T-helper 17 cell (primary cell): ENCODE measurements at places on chromosomes 11 and 22. TPM values are rescaled to one million over a fixed set of nuclear protein-coding genes. Genes with fewer than 3 reads are reported as not detected.
A peak's percentile ranks its signal among the peaks of the same experiment; 100 is the strongest.

Gene KLHL35
- 1.3 TPM for total RNA-seq

Gene OR51E1
- not detected for total RNA-seq

Gene THRSP
- total RNA-seq = not detected

GRCh38 chr11:46391578-46392420 is at the start of gene CHRM4:
Gene CHRM4, minus strand, starts transcription at chr11:46391776. Its CDS starts 5,219 bp downstream, at chr11:46386557.
- peak within 1 kb of the TSS; percentile 62 for H3K27ac ChIP-seq
- peaks cover 29% of the 10 kb centered on the region for H3K4me1 ChIP-seq
- no peaks in the 10 kb centered on the region for H3K36me3 ChIP-seq
- peaks cover 35% of the 10 kb centered on the region for H3K27me3 ChIP-seq
- DNase-seq = no peak

DNA sequence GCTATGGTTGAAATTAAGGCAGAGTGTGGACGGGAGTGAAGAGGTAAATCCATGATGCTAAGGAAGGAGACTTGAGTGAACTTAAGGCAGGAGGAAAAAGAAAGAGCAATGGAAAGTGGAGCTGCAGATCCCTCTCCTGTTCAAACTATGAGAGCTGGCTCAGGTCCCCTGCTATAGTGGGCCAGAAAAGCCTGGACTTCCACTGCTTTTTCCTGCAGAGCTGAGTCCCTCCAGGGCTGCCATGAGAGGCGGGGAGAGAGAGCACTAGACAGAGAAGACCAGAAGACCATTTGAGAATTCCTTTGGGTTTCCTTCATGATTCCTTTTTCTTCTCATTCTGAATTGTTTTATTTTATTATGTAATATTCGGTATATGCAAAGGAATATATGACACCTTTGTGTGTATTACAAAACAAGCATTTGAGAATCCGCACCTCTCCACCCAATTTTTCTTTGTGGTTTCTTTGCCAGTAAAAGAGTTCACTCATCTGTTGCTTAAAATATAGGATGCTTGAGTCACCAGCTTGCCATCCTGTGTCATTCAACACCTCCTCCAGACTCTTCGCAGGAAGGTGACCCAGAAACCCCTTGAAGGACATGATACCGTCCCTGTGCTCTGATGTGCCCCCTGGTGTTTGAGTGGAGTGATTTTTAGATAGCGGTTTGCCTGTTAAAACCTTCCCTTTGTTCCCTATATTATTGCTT is 24.4 kb downstream of the SREBF2 start:
- no peaks in the 10 kb centered on the region for H3K27me3 ChIP-seq
- no peaks in the 10 kb centered on the region for H3K36me3 ChIP-seq
- H3K27ac ChIP-seq = peak overlapping the region; percentile 92
- H3K4me1 ChIP-seq = peaks cover 38% of the 10 kb centered on the region
- H3K4me3 ChIP-seq = peak overlapping the region; percentile 19

DNA sequence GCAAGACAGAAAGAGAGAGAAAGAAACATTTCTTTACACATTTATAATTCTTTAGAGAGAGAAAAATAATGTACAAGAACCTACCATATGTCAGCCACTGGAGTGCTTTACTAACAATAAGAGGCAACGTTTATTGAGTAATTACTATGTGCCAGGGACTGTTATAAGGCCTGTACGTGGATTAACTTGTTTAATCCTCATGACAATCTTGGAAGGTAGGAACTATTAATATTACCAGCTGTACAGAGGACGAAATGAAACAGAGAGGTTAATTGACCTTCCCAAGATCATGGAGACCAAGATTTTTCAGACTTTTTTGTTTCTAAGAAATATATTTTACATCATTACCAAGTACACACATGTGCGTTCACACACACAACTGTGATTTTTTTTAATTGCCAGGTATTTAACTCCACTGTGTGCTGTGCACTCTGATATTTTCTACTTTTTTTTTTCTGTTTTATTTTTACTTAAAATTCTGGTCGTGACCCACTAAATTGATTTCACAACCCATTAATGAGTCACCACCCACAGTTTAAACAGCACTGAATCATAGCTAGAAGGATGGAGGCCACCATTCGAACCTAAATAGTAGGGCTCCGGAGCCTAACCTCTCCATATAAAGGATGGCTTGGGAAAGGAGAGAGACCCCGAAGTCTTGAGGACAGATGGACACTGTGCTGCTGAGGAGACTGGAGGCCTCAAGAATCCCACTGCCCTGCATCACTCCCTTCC is 21.4 kb downstream of the CREB3L1 start:
- DNase-seq = no peak
- no peaks in the 10 kb centered on the region for H3K36me3 ChIP-seq
- no peak overlapping the region for H3K27ac ChIP-seq

DNA sequence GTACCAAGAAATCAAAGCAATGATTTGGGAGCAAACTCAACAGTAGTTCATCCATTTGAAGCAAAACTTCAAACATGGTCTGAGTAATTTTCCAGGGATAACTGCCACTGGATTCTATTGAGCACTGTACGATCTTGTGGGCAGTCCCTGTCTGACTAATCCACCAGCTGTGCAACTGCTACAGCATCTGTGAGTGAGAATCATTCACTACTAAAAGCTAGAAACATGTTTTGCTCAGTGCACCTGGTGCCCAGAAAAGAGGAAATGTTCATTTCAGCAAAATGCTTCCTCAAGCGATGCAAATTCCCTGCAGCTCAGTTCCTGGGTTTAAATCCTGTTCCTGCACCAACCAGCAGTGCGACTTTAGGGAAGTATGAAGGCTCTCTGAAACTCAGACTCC is 1077.9 kb downstream of the DLG2 start:
- no peak overlapping the region for H3K27ac ChIP-seq
- H3K27me3 ChIP-seq = no peaks in the 10 kb centered on the region
- no peaks in the 10 kb centered on the region for H3K4me1 ChIP-seq
- no peaks in the 10 kb centered on the region for H3K36me3 ChIP-seq
- H3K4me3 ChIP-seq = no peak overlapping the region

GRCh38 chr11:108432783-108433182 is 34.5 kb downstream of the C11orf65 start:
- H3K4me3 ChIP-seq = no peak overlapping the region
- no peak for DNase-seq
- H3K27ac ChIP-seq = no peak overlapping the region

DNA sequence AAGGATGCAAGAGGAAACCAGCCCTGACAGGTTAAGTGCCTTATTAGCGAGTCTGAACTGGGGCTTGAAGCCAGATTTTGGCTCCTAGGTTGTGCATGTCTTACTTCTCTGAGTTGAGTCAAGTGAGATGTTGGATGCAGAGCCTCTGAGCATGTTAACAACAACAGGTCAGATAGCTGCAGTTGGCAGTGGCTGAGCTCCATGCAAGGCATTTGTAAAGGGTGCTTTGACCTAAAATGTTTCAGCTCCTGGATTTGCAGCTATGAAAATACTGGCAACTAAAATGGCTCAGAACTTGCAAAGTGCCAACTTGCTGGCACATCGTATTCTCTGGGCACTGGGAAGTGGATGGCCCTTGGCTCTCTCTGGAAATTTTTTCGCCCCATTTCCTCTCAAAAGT is 16.4 kb upstream of the CSRP3 start:
- no peak for DNase-seq
- no peak overlapping the region for H3K27ac ChIP-seq
- H3K27me3 ChIP-seq = peaks cover 34% of the 10 kb centered on the region
- no peaks in the 10 kb centered on the region for H3K4me1 ChIP-seq
- no peak overlapping the region for H3K4me3 ChIP-seq

- no peak for DNase-seq
- peaks cover 28% of the 10 kb centered on the region for H3K4me1 ChIP-seq
- no peaks in the 10 kb centered on the region for H3K27me3 ChIP-seq
- no peak overlapping the region for H3K4me3 ChIP-seq
Measured at GRCh38 chr11:121556937-121557336, 104.2 kb upstream of the SORL1-AS1 start.

GRCh38 chr11:45423475-45424120 is 137.5 kb upstream of the SYT13 start:
- no peaks in the 10 kb centered on the region for H3K4me1 ChIP-seq
- no peaks in the 10 kb centered on the region for H3K36me3 ChIP-seq

DNA sequence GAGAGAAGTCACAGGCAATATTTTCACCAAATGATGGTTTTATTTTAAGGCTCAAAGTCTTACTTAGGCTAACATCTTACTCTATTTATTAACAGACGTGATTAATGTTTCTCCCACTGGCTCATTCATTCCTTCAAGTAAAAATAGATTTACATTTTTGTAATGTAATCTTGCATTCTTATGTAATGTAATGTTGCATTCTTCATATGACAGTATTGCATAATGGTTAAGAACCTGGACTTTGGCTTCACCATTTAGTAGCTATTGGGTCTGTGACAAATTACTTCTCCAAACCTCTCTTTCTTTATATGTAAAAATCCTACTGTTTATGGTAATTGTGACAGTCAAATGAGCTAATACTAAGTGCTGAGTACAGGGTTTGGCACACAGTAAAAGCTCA is 3.3 kb upstream of the DIXDC1 start:
- no peaks in the 10 kb centered on the region for H3K36me3 ChIP-seq
- no peak for DNase-seq
- H3K4me3 ChIP-seq = no peak overlapping the region
- H3K27ac ChIP-seq = no peak overlapping the region

- H3K4me3 ChIP-seq = no peak overlapping the region
- H3K4me1 ChIP-seq = peaks cover 8% of the 10 kb centered on the region
- H3K27ac ChIP-seq = no peak overlapping the region
- no peak for DNase-seq
Measured at GRCh38 chr22:39360242-39360641, 10.5 kb downstream of the SYNGR1 start.

GRCh38 chr11:2204361-2205213 is 33.0 kb upstream of the TH start:
- no peaks in the 10 kb centered on the region for H3K4me1 ChIP-seq
- peaks cover 7% of the 10 kb centered on the region for H3K27me3 ChIP-seq
- H3K36me3 ChIP-seq = no peaks in the 10 kb centered on the region

- DNase-seq = no peak
- peaks cover 37% of the 10 kb centered on the region for H3K27me3 ChIP-seq
- H3K4me1 ChIP-seq = no peaks in the 10 kb centered on the region
- no peak overlapping the region for H3K27ac ChIP-seq
- H3K36me3 ChIP-seq = no peaks in the 10 kb centered on the region
Measured at GRCh38 chr11:110185121-110185591, 92.0 kb downstream of the ZC3H12C start.

- no peak for DNase-seq
- no peaks in the 10 kb centered on the region for H3K27me3 ChIP-seq
- peaks cover 12% of the 10 kb centered on the region for H3K36me3 ChIP-seq
- H3K27ac ChIP-seq = no peak overlapping the region
Measured at GRCh38 chr11:43691806-43692205, 11.3 kb downstream of the HSD17B12 start.
